Stimulated activated CD4-positive, alpha-beta T cell treated with anti-CD3 and anti-CD28 coated beads, Interleukin-1b, Interleukin-23, amount 100 ng/mL, for 1 hour (primary cell): ENCODE measurements at places on chromosomes 7 and 10.

GRCh38 chr10:67520924-67521520 lies 175.0 kb downstream of the CTNNA3 start:
- no peak for DNase-seq

DNA sequence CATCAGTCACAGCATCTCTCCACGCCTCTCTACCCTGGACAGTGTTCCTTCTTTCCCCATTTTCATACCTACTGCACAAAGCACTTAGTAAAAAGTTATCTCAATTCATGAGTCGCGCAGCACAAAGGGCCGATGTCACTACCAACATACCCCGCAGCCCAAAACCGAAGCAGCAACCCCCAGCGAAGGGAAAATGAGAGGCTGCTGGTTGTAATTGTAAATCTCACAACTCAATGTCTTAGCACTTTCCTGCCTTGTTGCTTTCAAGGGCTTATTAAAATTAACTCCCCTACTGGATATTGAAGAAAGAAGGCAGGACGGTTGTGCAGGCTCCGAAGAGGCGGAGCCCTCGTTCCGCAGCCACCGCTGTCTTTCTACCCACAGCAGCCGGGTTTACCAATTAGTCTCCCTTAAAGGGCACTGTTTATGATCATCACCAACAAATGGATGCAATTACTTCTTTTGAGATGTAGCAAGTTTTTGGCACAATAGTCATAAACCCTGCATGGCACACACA lies 6.5 kb downstream of the DIP2C start:
- DNase-seq, result no peak

DNA sequence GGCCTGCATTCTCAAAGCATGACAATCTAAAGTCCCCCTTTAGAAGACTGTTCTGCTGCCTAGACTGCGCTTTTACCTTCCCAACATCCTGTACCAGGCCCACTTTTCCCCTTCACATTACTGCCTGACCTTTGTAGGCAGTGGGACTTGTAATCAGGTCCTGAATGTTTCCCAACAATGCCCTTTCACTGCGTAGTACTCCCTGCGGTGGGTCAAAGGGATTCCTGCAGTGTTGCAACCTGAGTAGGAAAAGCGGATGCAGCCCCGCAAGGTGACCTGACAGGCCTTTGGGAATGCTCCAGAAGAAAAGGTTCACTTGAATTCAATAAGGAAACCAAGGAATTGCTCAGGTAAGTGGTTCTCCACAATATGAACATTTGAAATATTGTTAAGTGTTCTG lies 4.9 kb upstream of the TCAF1 start:
- no peak for DNase-seq

DNA sequence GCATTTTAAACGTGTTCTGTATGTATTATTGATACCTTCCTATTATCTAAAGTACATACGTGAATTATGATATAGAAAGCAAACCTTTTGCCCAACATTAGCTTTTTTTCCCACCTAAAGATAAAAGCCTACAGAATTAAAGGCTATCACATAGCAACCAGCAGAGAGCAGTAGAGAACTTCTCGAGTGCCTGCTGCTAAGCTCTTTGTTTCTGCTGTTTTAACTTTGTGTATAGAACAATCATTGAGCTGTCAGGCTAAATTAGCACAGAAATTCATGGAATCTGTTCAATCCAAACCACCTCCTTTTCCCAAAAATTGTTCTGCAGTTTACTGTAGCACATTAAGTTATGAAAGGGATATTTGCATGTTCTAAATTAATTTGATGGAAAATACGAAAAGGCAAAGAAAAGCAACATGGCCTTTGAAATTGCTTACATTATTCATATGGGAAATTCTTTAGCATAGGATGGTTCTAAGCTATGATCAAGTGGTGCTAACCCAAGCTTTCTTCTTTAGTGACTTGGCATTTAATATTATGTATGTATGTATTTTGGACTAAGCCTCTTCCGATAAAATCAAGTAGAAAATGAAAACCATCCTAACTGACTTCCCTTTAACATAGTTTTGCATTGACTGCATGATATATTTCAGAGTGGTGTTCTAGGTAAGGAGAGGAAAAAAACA lies 1288.5 kb downstream of the GATA3 start:
- no peak for DNase-seq

- no peak for DNase-seq
Observed at GRCh38 chr7:6705959-6706665, 635 bp downstream of the ZNF12 start.

DNA sequence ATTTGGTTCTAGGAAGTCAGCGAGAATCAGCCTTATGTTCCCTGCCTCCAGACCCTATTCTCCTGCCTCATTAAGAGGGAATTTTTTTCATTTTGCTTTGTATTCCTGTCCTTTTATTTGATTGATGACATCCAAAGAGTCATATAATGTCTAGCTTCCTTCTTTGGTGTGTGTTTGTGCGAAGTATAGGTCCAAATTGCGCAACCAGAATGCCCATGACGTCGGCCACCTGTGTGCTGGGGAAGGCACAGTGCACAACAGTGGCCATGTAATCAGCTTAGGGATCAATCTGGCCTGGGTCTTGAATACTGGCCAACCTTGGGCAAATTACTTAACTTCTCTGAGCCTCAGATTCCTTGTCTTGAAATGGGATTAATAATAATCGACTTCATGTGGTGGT lies 206.2 kb downstream of the VTI1A start:
- no peak for DNase-seq

DNA sequence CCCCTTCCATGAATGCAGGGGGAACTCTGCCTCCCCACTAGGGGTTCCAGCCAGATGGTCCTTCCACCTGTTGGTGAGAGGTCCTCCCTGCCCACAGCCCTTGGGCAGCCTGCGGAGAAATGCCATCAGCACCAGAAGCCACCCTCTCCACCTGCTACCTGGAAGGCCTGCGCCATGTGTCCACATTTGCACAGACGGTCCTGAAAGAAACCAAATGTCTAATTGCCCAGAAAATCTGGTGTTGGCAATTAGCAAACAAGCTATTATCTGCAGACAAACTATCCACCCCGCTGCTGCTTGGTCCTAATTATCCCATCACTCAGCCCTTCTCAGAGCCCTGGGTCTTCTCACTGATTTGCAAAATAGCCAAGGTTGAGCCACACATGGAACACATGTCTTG lies 32.3 kb downstream of the HSPA12A start:
- no peak for DNase-seq

DNA sequence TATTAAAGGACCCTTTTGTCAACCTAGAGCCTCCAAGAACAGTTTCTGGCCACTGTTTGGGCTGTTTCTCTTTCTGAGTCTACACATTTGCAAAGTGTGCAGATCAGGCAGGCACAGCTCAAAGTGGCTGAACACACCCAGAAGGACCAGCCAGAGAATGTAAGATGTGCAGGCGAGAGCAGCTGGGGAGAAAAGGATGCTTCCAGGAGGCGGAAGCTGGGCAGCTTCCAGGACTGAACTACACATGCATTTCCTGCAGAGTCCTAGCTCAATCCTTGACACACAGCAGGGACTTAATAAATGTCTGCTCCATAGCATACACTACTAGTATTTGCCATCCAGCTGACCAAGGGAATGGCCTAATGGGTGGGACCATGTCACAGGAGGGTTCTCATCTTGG lies 70.9 kb downstream of the CTBP2 start:
- no peak for DNase-seq
